PC-9 (cell line): ENCODE measurements at places on chromosomes 1 and 21. TPM values are rescaled to one million over a fixed set of nuclear protein-coding genes. Genes with fewer than 3 reads are reported as not detected.

GRCh38 chr21:46104104-46104503 is 6.2 kb downstream of the COL6A2 start:
- H3K4me3 ChIP-seq: no peak overlapping the region
- DNase-seq: no peak
- H3K27ac ChIP-seq: no peak overlapping the region
- H3K36me3 ChIP-seq: no peaks in the 10 kb centered on the region

- peak; percentile 63 for DNase-seq
- H3K27ac ChIP-seq: no peak overlapping the region
- peaks cover 40% of the 10 kb centered on the region for H3K4me1 ChIP-seq
- H3K4me3 ChIP-seq: no peak overlapping the region
These were observed 81.5 kb downstream of the ABCA4 start for GRCh38 chr1:94039514-94039870.

GRCh38 chr1:26696654-26697430 is 1.0 kb downstream of the ARID1A start:
- H3K4me3 ChIP-seq: peak overlapping the region; percentile 67
- peaks cover 58% of the 10 kb centered on the region for H3K4me1 ChIP-seq
- no peaks in the 10 kb centered on the region for H3K27me3 ChIP-seq
- H3K27ac ChIP-seq: peak overlapping the region; percentile 26; the same call in 1 of the 2 replicates
- H3K36me3 ChIP-seq: 0 out of 2 replicates have a peak, but pooled peaks cover 4% of the 10 kb centered on the region

DNA sequence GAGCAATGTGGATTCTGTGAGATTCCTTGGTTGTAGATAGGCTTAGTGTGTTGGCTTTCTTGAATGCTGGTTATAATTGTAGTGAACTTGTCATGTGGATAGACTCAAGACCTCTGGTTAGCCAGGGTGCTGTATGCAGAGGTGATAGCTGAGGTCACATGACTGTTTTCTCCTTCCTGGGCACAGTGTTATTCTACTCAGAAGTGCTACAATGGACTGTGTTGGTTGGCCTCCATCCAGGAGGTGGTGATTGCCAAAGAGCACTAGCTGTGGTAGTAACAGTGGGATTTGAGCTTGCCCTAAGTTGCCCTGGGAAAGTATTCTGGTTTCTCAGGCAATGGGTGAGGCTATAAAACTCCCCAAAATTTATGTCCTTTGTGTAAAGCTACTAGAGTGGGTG is 71.6 kb downstream of the SH3BGR start:
- no peaks in the 10 kb centered on the region for H3K4me1 ChIP-seq
- H3K27ac ChIP-seq: no peak overlapping the region
- no peak overlapping the region for H3K4me3 ChIP-seq
- peaks cover 27% of the 10 kb centered on the region for H3K27me3 ChIP-seq

GRCh38 chr21:21921410-21922232 is 923.4 kb downstream of the NCAM2 start:
- no peak overlapping the region for H3K4me3 ChIP-seq
- H3K27ac ChIP-seq: no peak overlapping the region
- H3K27me3 ChIP-seq: no peaks in the 10 kb centered on the region
- DNase-seq: no peak
- no peaks in the 10 kb centered on the region for H3K4me1 ChIP-seq

- no peaks in the 10 kb centered on the region for H3K36me3 ChIP-seq
- peaks cover 18% of the 10 kb centered on the region for H3K4me1 ChIP-seq
- DNase-seq: no peak
- H3K4me3 ChIP-seq: no peak overlapping the region
- no peak overlapping the region for H3K27ac ChIP-seq
- H3K27me3 ChIP-seq: no peaks in the 10 kb centered on the region
These were observed 9.1 kb downstream of the ABCA4 start for GRCh38 chr1:94111879-94112278.

- H3K27me3 ChIP-seq: no peaks in the 10 kb centered on the region
- no peak for DNase-seq
- H3K36me3 ChIP-seq: no peaks in the 10 kb centered on the region
- no peak overlapping the region for H3K27ac ChIP-seq
These were observed 33.5 kb downstream of the NIBAN1 start for GRCh38 chr1:184940694-184941409.

GRCh38 chr21:17044696-17045095 is 468.1 kb upstream of the CXADR start:
- no peak for DNase-seq
- H3K27me3 ChIP-seq: no peaks in the 10 kb centered on the region
- H3K27ac ChIP-seq: no peak overlapping the region

Gene FCRL5
- not detected in 2 replicates for total RNA-seq

DNA sequence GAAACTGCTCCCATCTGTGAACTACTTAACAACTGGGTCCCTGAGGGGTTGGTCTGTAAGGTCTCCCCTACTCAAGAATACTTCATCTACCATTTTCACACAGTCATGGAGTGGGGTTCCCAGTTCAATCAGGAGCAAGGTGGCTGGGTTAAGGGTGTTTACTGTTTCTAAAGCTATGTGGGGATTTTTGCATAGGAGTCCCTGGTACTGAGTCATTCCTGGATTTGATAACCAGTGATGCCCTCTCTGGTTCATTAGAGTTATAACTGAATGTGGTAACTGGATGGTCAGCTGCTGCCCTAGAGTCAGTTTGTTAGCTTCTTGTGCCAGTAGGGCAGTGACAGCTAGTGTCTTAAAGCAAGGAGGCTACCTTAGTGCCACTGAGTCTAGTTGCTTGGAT is 29.4 kb upstream of the KCNJ15 start:
- H3K36me3 ChIP-seq: no peaks in the 10 kb centered on the region
- no peaks in the 10 kb centered on the region for H3K27me3 ChIP-seq
- DNase-seq: no peak
- H3K4me3 ChIP-seq: no peak overlapping the region

- no peak for DNase-seq
- H3K36me3 ChIP-seq: no peaks in the 10 kb centered on the region
- peak overlapping the region; percentile 75 for H3K4me3 ChIP-seq
These were observed 930 bp downstream of the ARHGEF10L start for GRCh38 chr1:17540255-17541001.

GRCh38 chr1:162779043-162779442 is 11.5 kb upstream of the HSD17B7 start:
- no peak overlapping the region for H3K27ac ChIP-seq
- H3K36me3 ChIP-seq: no peaks in the 10 kb centered on the region
- H3K4me1 ChIP-seq: no peaks in the 10 kb centered on the region
- DNase-seq: no peak

DNA sequence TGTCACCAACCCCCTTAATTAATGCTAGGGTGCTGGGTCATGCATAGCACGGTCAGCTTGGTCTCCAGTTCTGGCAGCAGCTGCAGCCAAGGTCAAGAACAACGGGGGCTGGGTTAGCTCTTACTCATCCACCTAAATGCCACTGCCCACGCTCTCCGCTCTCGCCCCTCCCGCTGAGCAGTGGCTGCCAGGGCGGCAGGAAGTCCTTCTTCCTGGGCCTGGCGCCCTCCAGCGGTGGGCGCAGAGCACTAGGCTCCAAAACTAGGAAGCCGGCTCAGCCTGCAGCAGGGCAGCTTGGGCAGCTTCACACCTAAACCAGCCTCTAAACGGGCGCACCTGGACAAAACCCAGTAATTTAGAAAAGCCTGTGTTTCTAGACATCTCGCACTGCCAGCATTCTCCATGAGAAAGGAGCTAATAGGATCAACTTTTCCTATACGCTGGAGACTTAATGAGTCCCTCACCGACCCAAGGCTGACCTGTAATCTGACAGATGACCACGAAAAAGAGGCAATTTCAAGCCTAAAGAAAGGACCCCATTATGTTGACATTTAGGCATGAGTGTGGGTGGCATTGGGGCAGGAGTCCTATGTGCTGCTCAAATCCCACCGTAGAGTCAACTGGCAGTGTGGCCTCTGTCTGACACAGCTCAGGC is 78.4 kb upstream of the LRRN2 start:
- H3K27ac ChIP-seq: no peak overlapping the region
- peak; percentile 72 for DNase-seq
- H3K27me3 ChIP-seq: peaks cover 18% of the 10 kb centered on the region

GRCh38 chr1:43450251-43450941 is 3.3 kb downstream of the HYI start:
- no peaks in the 10 kb centered on the region for H3K27me3 ChIP-seq
- DNase-seq: no peak
- peaks cover 9% of the 10 kb centered on the region for H3K4me1 ChIP-seq
- no peak overlapping the region for H3K27ac ChIP-seq
- H3K4me3 ChIP-seq: no peak overlapping the region

DNA sequence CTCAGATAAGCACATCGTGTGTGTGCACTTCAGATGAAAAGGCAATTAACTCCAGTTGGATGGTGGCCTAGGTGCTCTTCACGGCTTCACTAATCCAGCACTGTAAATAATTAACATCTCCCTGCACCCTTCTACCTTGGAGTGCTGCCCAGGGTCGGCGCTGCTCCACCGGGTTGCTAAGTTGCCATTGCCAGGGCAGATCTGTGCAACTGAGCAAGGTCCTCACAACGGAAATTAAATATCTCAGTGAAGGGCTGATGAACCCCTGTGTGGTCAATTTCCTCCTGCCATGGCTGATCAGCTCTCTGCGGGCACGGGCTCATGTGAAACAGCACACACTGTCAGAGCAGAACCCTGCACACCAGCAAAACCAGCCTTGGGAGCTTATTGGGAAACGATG is 63.2 kb downstream of the SYDE2 start:
- no peak for DNase-seq
- no peak overlapping the region for H3K4me3 ChIP-seq
- H3K4me1 ChIP-seq: peaks cover 30% of the 10 kb centered on the region
- H3K27ac ChIP-seq: no peak overlapping the region
- no peaks in the 10 kb centered on the region for H3K27me3 ChIP-seq

GRCh38 chr21:39168800-39169199 is 14.5 kb downstream of the PSMG1 start:
- no peak overlapping the region for H3K27ac ChIP-seq
- H3K36me3 ChIP-seq: no peaks in the 10 kb centered on the region
- no peak for DNase-seq
- H3K4me3 ChIP-seq: no peak overlapping the region

Gene LDLRAD2
- not detected in 2 replicates for total RNA-seq

Gene PRR9
- not detected in 2 replicates for total RNA-seq

Gene ANKRD45
- total RNA-seq: 0.28 TPM in 1 of 2 replicates, not detected in the other

DNA sequence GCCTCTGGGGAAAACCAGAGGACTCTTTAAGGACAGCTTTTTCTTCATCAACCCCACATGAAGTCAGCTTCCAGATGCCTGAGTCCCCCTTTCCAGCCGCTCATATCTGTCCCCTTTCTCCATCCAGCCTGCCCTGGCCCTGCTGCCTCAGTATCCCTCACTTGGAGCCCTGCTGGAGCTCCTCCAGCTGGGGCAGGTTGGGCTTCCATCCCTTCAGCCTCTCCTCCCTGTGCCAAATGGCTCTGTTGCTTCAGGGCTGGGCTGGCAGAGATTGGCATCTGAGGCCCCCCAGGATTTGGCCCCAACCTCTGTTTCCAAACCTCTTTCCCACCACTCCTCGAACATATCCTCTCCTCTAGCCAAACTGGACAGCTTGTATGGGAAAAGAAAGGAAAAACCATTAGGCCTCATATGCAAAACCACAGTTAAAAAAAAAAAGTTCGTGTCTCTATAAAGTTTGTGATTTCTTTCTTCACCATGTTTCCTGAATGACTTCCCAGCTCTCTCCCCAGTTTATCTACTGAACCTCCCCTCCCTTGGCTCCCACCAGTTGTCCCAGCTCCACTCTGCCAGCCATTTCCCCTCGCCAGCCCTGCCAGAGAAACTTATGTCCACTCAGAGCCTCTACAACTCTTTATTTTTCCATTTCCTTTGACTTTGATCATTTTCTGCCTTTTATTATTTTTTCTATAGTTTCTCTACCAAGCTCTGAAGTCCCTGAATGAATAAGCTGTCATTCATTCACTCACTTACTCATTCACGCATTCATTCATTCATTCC is 217.9 kb downstream of the FOXD2 start:
- no peak for DNase-seq
- no peaks in the 10 kb centered on the region for H3K36me3 ChIP-seq
- H3K4me3 ChIP-seq: no peak overlapping the region
- H3K4me1 ChIP-seq: peaks cover 11% of the 10 kb centered on the region
- no peaks in the 10 kb centered on the region for H3K27me3 ChIP-seq
- H3K27ac ChIP-seq: no peak overlapping the region

GRCh38 chr1:8382051-8382505 is 64.2 kb downstream of the SLC45A1 start:
- DNase-seq: no peak
- no peaks in the 10 kb centered on the region for H3K27me3 ChIP-seq
- H3K4me3 ChIP-seq: no peak overlapping the region
- H3K27ac ChIP-seq: no peak overlapping the region
- H3K4me1 ChIP-seq: no peaks in the 10 kb centered on the region
